ENCODE measurements at places on chromosomes 11 and 22.

DNA sequence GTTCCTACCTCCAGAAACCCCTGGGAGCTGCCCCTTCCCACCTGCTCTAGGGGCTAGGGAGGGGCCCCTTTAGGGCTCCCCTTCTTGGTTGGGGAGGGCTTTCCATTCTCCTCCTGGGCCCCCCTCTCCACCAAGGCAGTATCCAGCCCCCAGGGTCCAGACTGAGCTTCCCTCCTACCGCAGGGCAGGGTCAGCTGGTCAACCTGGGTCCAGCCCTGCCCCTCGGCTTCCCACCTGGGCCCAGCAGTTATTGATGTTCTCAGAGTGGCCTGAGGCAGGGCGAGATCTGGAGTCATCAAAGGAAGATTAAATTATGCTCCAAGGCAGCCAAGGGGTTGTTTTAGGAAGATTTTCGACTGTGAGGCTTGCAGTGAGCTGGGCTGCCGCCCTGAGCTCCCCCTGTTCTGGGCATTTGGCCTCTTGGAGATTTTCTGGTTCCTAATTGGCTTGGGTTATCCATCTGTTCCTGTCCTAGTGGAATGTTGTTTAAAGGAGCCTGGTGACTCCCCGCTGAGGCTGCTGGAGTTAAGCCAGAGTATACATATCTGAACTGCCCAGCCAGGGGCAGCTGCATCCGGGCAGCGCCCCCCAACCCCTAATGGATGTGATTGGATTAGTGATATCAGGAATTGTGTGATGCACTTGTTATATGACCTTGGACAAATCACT, 1.8 kb upstream of the SLC22A8 start:
- no peak for DNase-seq

DNA sequence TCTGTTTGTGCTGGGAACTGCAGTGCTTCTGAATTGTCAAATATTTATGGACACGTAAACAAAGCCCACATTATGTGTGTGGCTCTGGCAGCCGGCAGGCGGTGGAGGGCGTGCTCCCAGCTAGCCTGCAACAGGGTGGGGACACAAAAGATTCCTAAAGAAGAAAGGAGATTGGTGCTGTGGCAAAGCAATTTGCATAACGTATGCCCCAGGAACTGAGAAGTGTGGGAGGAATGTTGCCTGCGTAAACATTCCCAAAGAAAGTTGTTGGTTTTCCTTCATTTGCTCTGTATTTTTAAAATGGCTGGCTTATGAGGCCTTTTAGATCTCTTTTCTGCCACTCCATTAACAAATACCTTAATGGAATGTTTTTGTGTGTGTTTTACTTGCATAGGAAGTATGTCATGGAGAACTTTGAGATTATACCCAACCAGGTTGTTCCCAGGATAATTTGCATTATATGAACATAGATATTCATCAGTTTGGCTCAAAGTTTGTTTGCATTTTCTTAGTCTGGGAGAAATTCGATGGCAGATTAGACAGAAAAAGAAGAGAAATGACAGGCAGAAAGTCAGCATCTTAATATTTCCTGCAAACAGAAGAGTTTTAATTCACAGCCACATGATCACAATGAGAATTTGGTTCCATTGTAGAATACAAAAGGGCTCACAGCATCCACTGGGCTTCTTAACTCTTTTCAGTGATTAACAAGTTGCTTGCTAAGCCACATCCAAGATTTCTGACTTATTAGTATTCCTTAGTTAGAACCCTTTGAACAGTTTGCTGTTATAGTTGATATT, 41.8 kb upstream of the DLAT start:
- DNase-seq, result no peak

DNA sequence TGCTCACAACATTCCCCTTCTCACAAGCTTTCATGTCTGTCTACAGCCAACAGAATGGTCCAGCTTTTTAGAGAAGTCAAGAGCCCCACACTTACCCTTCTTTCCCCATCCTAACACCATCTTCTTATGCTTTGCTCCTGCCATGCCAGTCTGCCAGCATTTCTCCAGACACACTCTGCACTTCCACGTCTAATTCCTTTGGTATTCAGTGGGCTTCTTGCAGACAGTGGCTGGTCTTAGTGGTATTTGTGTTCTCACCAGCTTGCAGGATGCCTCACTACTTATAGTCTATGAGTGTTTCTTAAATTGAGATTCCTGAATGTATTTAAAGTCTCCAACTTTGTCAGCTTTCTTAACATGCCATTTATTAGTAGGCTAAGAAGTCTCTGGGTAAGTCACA, 154.4 kb downstream of the BBOX1 start:
- DNase-seq, result no peak

DNA sequence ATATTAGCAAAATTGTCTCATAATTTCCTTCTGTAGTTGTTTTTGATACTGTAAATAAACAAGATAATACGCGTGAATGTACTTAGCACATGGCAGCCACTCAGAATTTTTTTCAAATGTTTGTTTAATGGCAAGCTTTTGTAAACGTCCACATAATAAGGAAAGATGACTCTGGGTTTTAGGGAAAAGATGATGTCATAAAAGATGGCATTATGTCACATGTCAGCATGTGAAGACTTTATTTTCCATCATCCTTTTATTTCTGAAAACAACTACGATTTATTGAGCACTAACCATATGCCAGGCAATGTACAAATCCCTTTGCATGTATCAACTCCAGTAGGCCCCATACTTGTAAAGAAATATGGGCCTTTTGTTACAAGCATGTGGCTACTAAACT, 139.9 kb downstream of the C11orf91 start:
- no peak for DNase-seq

DNA sequence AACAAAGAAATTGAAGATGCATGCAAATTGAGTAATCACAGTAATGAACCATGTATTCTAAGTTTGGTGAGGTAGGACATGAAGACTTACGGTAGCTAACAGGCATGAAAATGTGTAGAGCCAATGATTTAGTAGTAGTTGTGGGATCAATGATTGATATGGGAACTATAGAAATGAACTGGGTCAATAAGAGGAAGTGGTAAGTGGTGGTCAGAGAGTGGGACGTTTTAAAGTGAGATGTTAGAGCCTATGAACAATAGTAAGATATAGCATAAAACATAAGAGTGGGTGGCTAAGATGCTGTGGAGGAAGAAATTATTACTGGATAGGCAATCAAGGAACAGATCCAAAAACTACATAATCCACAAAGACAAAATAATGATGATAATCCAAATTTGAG, 45.0 kb downstream of the DLG2 start:
- DNase-seq, result no peak

- no peak for DNase-seq
Observed at GRCh38 chr11:119169282-119169719, 776 bp downstream of the NLRX1 start.

DNA sequence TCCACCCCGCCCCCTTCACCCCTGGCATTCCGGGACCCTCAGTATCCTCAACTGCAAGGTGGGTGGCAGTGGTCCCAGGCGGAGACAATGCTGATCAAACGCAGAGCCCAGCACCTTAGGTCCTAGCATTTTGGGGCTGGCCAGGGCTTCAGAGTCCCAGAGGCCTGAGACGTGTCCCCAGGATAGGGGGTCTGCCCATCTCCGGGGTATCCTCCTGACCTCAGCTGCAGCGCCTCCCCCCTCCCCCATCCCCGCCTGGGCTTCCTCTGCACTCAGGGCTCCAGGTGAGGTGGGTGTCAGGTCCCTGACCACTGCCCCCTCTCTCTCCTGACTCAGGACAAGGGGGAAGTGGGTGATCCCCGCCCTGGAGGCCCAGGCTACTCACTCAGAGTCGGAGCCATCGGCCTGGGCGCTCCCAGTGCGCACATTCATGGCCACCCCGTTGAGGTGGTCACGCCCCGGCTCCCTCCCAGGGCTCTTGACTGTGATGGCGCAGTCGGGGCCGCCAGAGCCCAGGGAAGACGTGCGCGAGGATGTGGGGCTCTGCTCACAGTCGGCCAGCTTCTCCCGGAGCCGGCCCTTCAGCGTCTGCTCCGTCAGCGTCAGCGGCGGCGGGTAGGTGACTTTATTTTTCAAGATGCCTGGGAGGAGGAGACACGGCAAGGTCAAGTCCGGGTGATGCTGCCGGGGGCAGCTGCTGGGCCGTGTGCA, 28.3 kb downstream of the TRMU start:
- DNase-seq, result no peak

DNA sequence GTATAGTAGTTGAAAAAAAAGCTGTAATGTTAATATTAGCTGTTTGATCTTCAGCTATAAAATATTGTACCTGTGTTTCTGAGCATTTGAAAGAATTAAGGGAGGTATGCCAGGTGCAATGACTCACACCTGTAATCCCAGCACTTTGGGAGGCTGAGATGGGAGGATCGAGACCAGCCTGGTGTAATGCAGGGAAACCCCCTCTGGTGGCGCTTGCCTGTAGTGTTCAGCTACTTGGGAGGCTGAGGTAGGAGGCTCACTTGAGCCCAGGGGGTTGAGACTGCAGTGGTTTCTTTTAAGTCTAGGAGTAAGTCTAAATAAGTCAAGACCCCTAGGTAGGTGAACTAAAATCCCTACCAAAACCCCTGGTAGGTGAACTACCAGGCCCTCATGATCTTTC, 37.1 kb downstream of the TAF1D start:
- DNase-seq, result no peak

- DNase-seq, result no peak
Observed at GRCh38 chr11:60918939-60919265, 4.9 kb downstream of the TMEM109 start.

DNA sequence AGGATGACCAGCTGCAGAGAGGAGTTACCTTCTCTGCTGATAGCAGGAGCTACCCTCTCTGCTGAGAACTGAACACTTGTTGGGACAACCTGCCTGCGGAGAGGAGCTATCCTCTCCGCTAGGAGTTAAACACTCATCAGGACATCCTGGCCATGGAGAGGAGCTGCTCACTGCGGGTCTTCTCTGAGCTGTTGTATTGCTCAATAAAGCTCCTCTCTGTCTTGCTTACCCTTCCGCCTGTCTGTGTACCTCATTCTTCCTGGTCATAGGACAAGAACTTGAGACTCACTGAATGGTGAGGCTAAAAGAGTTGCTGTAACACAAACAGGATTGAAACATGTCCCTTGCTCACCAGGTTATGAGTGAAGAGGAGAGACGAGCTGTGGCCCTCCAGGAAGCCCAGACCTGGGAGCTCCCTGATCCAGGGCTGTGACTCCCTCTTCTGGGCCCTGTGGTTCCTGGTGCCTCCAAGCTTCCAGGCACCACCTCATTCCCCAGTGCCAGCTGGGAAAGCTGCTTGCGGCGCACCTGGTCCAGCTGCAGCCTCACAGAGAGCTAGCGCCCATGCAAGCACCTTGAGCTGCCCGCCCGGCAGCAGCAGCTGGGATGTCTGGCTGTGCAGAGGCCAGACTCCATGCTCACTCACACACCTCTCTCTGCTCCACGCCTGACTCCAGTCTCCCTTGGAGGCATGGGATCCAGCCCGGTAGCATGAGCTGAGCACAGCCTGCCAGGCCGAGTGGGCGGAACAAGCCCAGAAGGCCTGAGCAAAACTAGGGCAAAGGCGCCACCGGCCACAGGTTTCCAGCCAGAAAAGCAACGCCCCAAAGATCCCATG, 50.5 kb downstream of the RAB30 start:
- DNase-seq, result no peak

GRCh38 chr11:45405916-45406670, 120.0 kb upstream of the SYT13 start:
- no peak for DNase-seq

- no peak for DNase-seq
Observed at GRCh38 chr11:75982309-75982708, 167.3 kb downstream of the UVRAG start.

DNA sequence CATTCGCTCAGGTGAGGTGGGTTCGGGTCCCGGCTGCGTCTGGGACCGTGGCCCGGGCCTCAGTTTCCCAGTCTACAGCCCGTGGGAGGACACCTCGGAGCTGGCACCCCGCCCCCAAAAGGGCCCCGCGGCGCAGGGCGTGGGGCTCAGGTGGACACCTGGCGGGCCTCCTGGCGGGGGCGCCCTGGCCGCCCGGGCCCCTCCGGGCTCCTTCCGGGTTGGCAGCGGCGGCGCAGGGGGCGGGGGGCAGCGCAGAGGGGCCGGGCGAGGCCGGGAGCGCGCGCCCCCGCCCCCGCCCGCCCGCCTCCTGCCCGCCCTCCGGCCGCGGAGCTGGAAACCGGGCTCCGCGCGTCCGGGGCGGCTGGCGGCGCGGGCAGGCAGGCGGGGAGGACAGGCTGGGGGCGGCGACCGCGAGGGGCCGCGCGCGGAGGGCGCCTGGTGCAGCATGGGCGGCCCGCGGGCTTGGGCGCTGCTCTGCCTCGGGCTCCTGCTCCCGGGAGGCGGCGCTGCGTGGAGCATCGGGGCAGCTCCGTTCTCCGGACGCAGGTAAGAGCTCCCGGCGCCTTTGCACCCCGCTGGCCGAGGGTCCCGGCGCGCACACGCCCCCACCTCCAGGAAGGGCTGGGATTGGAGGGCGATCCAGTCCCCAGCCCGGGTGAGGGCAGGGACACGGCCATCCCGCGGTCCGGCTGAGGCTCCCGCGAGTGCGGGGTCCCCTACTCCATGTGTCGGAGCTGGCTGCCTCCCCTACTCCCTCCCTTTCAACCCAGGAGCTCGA, at the start of gene EMID1:
Gene EMID1, plus strand, starts transcription at position 303 of the 778 bp plus-strand sequence. Its CDS starts 143 bp downstream, at position 446.
- no peak for DNase-seq

GRCh38 chr11:125333354-125334073, 162.6 kb downstream of the FEZ1 start:
- DNase-seq, result no peak

GRCh38 chr22:44709881-44710392, 7.9 kb downstream of the PRR5 start:
- no peak for DNase-seq

GRCh38 chr22:31144223-31144622, 3.9 kb upstream of the PLA2G3 start:
- no peak for DNase-seq
